ENCODE measurements at places on chromosomes 16 and 17.
A peak's percentile ranks its signal among the peaks of the same experiment; 100 is the strongest.

DNA sequence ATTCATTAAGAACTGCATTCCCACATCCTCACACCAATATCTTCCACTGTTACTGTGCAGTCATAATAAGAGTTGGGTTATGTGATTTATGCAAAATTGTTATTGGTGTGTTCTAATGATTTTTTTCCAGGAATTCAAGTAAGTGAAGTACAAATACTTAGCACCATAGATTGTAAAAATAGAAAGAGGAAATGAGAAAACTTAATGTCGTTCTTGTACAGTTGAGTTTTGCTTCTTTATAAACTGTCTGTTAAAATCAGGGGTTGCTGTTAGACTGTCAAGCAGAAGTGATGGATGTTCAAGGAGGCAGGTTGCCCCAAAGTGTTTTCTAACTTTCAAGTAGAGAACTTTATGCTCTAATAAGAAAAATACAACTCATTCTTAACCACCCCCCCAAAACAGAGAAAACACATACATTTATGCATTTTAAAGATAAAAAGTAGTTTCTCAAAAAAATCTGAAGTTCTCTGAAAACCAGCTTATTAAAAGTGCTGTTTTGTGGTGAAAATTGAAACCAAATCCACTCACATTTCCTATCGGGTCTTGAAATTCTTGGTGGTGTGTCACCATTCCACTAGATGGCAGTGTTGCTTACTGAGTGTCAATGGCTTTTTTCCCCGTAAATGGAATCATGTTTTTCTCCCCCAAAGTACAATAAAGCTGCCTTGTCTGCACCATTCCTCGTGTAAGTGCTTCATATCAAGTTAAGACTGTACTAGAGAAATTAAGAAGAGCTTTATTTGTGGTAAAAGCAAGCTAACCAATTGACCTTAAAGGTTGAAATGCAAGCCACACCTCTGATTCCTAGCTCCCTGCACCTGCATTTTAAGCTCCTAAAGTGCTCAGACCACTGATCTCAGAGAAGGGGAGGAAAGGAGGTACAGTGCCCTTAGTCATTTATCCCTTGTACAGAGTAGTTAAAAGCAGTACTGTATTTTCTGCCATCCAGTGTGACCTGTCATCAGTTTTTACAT, 4.7 kb upstream of the IGSF6 start:
- H3K36me3 ChIP-seq = peaks cover 14% of the 10 kb centered on the region
- H3K27ac ChIP-seq = peak overlapping the region; percentile 51
- no peak for DNase-seq
- H3K4me1 ChIP-seq = peaks cover 33% of the 10 kb centered on the region
- no peaks in the 10 kb centered on the region for H3K27me3 ChIP-seq

DNA sequence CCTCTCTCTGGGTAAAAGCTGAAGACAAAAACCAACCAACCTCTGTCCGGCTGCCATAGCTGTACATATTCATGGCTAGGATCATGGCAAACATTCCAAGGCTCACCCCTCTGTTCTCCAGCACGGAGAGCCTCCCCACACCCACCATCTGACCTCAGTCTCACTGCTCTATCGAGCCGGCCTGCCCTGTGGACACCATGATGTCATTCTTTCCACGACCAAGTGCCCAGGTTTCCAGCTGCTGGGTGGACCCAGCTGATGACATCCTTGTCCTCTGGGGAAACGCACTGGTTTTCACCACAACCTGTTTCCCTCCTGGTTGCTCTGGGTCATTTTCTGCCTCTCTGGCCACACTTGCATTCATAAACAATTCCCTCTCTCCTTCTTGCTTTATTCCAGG, 67.7 kb downstream of the NDEL1 start:
- no peak for DNase-seq
- H3K27ac ChIP-seq = no peak overlapping the region
- H3K4me3 ChIP-seq = no peak overlapping the region
- H3K27me3 ChIP-seq = no peaks in the 10 kb centered on the region

GRCh38 chr17:40363111-40363827, 1.3 kb downstream of the GJD3 start:
- H3K4me1 ChIP-seq = peaks cover 22% of the 10 kb centered on the region
- peak overlapping the region; percentile 81 for H3K4me3 ChIP-seq
- peak; percentile 69 for DNase-seq
- H3K27me3 ChIP-seq = peaks cover 15% of the 10 kb centered on the region

DNA sequence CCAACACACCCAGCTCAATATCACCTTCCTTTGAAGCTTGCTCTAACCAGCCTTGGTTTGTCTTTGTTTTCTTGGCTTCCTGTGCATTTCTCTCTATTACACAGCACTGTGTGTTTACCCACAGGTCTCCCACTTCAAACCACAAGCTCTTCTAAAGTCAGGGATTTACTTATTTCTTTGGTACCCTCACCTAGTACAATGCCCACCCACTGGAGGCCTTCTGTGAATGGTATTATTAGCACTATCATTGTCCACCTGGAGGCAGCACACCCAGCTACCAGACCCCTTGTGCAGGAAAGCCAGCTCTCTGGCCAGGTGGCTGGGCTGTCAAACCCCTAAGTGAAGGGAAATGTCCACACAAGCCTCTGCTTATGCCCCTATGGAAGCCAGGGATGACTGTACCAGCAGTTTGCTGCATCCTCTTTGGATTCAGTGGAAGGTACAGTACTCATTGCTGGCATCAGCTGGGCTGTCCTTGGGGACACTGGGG, 9.4 kb upstream of the TOP2A start:
- peak overlapping the region; percentile 71 for H3K4me3 ChIP-seq
- H3K4me1 ChIP-seq = peaks cover 38% of the 10 kb centered on the region
- peaks cover 17% of the 10 kb centered on the region for H3K27me3 ChIP-seq
- peak overlapping the region; percentile 86 for H3K27ac ChIP-seq
- peaks cover 2% of the 10 kb centered on the region for H3K36me3 ChIP-seq

DNA sequence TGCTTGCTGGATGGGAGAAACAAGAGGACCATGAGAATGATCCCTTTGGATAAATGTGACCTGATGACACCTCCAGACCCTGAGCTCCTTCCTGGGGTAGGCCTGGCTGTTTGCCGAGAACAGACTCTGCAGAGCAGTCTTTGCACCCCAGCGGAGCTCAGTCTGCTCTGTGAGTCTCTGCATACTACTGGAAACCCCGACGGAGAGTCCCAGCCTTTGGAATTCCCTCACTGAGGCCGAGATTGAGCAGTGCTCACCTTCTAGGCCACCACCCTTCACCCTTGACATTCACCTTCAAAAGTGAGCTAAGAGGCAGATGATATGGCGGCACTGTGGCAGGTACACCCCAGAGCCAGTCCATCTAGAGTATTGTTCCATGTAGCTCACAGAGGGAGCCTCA, 172.2 kb upstream of the CDH13 start:
- H3K4me3 ChIP-seq = no peak overlapping the region
- no peak overlapping the region for H3K27ac ChIP-seq
- H3K27me3 ChIP-seq = peaks cover 4% of the 10 kb centered on the region
- peaks cover 1% of the 10 kb centered on the region for H3K4me1 ChIP-seq

DNA sequence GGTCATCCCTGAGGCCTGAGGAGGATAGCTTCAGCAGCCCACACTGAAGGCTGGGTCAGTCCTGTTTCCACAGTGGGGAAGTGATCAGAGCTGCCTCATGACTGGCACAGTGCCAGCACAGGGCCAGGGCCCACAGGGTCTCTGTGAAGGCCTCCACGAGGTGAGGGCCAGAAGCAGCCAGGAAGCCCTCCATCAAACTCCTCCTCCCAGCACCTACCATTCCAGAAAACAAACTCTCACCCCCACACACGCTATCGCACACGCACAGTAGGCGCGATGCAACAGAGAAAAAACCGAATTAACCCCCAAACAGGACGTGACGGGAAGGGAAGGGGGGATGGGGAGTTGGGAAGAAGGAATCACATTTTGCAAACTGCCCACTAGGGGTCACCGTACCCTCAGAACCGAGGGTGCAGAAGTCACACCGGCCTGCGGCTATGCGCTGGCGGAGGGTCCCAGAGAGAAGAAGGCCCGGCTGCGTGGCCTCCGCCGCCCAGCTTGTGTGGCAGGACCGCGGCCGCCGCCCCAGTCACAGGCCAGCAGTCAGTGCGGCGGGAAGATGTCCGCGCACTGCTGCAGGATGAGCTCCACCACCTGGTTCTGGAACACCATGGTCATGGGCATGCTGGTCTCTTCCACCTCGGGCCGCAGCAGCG, 37.6 kb downstream of the ARHGAP27 start:
- DNase-seq = no peak
- no peak overlapping the region for H3K4me3 ChIP-seq
- H3K27ac ChIP-seq = no peak overlapping the region
- H3K27me3 ChIP-seq = no peaks in the 10 kb centered on the region
- H3K4me1 ChIP-seq = peaks cover 9% of the 10 kb centered on the region

- no peak overlapping the region for H3K4me3 ChIP-seq
- H3K27me3 ChIP-seq = no peaks in the 10 kb centered on the region
- no peak overlapping the region for H3K27ac ChIP-seq
- peaks cover 11% of the 10 kb centered on the region for H3K4me1 ChIP-seq
Observed at GRCh38 chr16:2598133-2598641, 60.4 kb downstream of the PDPK1 start.

DNA sequence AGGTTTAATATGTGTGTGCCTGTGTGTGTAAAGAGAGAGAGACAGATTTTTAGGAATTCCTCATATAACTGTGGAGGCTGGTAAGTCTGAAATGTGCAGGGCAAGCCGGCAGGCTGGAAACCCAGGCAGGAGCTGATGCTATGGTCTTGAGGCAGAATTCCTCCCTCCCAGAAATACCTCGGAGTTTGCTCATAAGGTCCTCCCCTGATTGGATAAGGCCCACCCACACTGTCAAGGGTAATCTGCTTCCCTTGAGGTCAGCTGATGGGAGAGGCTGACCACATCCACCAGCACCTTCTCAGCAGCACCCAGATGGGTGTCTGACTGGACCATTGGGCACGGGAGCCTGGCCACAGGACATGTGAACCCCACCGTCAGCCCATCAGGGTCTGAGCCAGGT, 42.4 kb downstream of the C16orf95 start:
- no peak for DNase-seq
- no peaks in the 10 kb centered on the region for H3K36me3 ChIP-seq
- peaks cover 8% of the 10 kb centered on the region for H3K27me3 ChIP-seq
- H3K4me1 ChIP-seq = peaks cover 11% of the 10 kb centered on the region
- no peak overlapping the region for H3K4me3 ChIP-seq
- H3K27ac ChIP-seq = no peak overlapping the region

GRCh38 chr17:78423961-78424675, 45.7 kb downstream of the PGS1 start:
- peaks cover 9% of the 10 kb centered on the region for H3K4me1 ChIP-seq
- no peak overlapping the region for H3K4me3 ChIP-seq
- no peak for DNase-seq
- H3K27ac ChIP-seq = no peak overlapping the region

DNA sequence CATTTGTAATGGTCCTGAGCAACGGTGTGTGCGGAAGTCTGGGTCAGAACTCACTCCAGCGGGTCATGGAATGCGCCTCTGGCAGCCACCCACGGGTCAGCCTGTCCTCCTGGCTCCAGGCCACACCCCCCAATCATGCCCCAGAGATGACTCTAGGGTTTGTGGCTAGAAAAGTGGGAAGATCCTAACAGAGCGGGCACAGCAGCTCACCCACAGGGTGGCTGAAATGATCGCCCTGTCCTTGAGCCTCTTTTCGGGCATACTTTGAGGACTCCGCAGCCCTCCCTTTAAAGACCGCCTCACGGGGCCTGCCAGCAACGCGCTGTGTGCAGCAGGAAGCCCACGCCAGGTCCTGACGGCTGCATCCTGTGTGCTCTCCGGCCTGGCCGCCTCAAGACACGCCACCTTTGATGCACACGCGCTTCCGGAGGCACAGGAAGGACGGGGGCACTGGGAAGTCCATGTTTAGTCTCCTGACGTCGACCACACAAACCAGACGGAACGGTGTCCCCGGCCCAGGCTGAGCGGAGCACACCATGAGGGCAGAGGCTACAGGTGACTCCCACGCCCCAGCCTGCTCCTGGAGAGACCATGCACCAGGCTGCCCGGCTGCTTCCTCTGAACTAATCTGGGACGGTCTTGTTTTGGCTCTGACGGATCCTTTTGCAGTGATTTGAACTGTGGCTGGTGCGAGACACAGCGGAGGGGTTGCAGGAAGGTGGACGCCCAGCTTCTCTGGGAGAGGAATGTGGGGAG, 92.9 kb downstream of the TBC1D16 start:
- peaks cover 3% of the 10 kb centered on the region for H3K27me3 ChIP-seq
- H3K36me3 ChIP-seq = no peaks in the 10 kb centered on the region
- peak overlapping the region; percentile 64 for H3K4me3 ChIP-seq
